ENCODE measurements at places on chromosomes 11 and 22. TPM values are rescaled to one million over a fixed set of nuclear protein-coding genes. Genes with fewer than 3 reads are reported as not detected.

The TNKS1BP1 gene
- total RNA-seq, result 95.6 TPM

DNA sequence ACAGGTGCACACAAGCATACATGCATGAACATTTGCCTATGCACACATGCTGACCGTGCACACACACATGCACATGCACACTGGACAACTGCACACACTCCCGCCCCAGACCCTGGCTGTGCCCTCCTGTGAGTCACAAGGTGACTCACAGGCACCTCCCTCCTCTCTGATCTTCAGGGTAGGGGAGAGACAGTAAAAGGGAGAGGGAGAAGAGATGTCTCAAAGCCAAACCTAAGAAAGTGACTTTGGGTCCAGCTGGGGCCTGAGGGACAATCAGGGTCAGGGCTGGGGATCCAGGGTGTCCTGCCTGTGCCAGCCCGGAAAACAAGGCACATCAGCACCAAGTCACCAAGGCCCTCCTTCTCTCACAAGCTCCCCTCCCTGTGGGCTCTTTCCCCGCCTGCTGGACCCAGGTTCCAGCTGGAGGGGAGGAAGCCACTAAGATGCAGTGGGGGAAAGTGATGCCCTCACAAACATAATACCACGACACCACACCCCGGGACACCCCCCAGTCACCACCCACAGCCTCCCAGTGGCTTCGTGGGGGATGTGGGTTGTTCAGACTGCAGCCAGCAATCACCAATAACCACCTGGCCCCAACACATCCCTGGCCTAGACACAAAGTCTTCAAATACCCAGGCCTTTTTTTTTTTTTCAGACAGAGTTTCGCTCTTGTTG is 39.3 kb downstream of the PDGFB start:
- ATAC-seq, result peak; percentile 18

The DLAT gene
- 29.0 TPM for total RNA-seq

- no peak for ATAC-seq
These were observed 942 bp upstream of the RPS6KA4 start for GRCh38 chr11:64357904-64358535.

DNA sequence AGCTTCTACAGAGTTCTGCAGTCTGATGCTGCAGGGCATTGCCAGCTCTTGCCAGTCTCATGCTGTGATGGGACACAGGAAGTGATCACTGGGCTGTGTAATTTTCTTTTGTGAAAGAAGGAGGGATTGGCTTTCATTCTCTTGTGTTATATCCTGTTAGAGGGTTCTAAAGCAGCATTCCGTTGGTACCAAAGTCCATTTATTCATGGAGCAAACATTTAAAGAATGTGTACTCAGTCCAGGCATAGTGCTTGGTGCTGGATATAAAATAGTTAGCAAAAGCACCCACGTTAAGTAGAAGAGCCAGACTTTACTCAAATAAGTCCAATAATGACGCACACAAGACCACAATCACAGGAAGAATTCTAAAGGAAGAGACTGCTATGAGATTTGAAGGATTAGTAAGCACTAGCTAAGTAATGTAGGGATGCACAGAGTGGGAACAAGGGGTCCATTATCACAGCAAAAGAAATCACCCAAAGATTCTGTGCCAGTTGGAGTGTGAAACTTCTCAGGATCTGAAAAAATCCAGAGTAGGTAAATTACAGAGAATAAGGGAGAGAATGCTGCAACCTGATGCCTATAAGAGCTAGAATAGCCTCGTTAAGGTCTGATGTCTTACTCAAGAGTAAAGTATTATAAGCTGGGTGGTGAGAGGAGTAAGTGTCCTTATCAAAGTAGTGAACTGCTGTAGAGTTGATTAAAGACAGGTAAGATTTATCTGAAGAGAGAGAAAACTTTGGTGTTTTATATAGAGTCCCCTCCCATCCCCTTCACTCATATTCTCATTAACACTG is 728.3 kb downstream of the METTL15 start:
- no peak for ATAC-seq

DNA sequence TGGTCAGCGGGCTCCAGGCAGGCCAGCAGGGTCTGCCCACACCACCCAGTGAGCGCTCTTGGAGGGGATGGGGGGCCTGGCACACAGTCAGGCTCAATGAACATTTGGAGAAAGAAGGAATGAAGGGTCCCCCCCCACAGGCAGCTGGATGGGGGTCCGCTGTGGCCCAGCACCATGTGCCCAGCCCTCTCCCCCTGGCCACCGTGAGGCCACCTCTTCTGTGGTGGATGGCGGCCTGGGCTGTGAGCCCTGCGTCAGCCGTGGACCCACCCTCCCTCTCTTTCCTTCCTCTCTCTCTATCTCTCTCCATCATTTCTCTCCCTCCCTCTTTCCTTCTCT is 35.1 kb upstream of the MUC5AC start:
- ATAC-seq, result no peak

GRCh38 chr11:97982512-97982911 is 1038.2 kb upstream of the CNTN5 start:
- ATAC-seq, result no peak

- no peak for ATAC-seq
These were observed 73.0 kb upstream of the VPREB1 start for GRCh38 chr22:22171357-22172218.

The SMC1B gene
- total RNA-seq, result not detected

The NRGN gene
- 0.66 TPM for total RNA-seq

- no peak for ATAC-seq
These were observed 45.9 kb upstream of the RTL6 start for GRCh38 chr22:44543781-44544477.

The OR52N4 gene
- not detected for total RNA-seq

GRCh38 chr11:100105982-100106358 is 581.1 kb upstream of the ARHGAP42 start:
- ATAC-seq, result no peak

GRCh38 chr11:134082990-134083389 is 14.1 kb downstream of the JAM3 start:
- ATAC-seq, result no peak

DNA sequence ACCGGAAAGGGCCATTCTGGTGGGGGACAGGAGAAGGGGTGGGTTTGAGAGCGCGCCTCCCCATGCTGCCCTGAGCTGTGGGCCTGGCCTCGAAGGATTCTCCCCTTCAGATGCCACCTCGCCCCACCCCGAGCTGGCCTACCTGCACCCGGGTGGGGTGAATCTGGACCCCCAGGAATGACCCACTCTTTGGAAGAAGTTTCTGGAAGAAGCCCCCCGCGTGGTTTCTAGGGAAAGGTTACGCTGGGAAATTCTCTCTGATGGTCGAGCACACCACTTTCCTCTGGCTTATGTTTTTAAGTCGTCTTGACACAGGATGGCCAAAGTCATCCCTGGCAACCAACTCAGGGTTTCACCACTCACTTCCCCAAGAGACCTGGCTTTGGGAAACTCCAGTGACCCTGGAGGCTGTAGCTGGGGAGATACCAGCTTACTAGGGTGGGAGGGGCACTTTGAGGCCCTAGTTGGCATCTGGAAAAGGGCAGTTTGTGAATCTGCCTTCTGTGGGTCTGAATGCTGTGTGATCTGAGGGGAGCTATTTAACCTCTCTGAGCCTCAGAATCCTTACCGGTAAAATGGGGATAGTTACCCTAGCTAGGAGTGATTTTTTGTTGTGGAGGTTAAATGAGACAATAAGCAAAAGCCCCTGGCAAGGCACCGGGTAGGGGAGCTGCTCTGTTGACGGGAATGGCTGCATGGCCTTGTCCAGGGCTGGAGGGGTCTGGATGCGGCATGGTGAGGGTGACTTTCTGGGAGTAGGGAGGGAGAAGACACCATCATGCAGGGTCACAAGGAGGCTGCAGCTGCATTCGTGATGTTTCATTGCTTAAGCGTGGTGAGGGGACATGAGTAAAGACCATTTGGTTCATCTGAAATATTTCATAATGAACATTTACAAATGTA is 45.3 kb upstream of the ACCSL start:
- ATAC-seq, result no peak

GRCh38 chr11:46364056-46364455 is 16.8 kb downstream of the DGKZ start:
- no peak for ATAC-seq

DNA sequence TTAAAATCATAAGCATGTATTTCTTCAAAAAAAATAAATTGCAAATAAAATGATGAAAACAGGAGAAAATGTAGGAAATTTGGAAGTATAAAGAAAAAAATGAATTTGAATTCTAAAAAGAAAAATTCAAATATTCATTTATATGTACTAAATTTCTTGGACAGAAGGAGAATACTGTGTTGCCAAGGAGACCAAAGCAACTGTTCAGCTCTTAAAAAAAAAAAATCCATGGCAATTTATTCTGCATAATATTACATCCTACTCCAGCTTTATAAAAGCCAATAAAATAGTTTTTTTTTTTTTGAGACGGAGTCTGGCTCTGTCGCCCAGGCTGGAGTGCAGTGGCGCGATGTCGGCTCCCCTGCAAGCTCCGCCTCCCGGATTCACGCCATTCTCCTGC is 6.0 kb downstream of the PGM2L1 start:
- no peak for ATAC-seq

GRCh38 chr11:16923987-16924386 is 90.2 kb downstream of the PLEKHA7 start:
- no peak for ATAC-seq

DNA sequence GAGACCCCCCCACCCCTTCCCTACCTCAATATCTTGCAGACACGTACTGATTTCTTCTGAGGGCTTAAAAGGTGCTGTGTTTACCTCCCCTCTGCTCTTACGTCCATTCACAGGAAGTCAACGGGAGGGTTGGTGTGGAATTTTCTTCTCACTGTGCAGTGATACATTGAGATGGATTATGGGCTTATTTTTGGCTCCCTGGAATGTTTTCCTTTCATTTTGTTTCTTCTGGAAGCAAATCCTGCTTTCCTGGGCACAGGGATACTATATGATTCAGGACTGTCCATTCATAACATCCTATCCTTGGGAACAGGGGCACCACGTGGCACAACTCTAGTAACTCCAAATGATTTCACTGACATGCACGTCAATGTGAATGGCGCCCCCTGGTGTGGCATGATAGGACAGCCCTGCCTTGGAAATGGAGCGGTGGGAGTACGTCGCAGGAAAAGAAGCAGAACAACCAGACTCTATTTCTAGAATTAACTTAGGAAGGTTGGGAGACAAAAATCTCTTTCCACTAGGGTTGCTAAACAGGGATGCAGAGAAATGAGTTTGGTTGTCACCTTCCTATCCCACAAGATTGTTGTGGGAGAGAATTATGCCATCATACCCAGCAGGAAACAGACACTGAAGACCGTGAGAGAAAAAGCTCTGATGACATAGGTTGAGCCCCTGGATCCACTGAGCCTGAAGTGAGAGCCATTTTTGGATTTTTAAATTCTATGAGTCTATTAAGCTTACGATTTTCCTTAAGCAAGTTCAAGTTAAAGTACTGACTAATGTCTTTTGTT is 146.5 kb upstream of the RAG2 start:
- ATAC-seq, result peak; percentile 44

DNA sequence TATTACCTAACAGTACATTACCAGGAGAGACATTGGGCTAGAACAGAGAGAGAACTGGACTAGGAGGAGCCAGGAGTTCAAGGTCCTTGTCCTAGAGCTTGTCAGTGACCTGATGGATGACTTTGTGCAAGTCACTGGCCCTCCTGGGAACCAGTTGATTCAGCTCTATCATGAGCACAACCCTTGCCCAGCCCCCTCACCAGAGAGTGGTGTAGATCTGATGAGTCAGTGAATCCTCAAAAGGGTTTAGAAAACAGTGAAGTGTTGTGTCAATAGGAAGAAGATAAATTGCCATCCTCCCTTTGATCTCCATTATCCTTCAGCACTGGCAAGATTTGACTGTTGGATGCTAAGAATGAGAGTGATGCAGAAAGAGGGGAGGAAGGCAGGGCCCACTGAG is 24.3 kb downstream of the NEU3 start:
- no peak for ATAC-seq

The LRRC32 gene
- total RNA-seq, result 37.6 TPM

- no peak for ATAC-seq
These were observed 25.3 kb upstream of the FCHSD2 start for GRCh38 chr11:73167363-73167954.

DNA sequence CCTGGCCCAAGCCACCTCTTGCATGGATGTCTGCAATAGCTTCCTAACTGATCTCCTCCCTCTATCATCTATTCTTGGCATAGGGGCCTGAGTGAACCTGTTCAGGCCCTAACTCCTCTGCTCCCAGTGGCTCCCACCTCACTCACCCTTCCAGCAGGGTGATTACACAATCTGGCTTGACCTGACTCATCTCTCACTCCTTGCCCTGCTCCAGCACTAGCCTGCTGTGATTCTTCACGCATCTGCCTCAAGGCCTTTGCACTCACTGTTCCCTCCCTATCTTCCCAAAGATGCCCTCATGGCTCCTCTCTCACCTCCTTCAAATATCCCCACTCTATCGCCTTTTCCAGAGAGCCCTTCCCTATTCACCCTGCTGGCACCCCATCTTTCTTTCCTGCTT is 10.5 kb downstream of the SCN4B start:
- ATAC-seq, result no peak

- no peak for ATAC-seq
These were observed 40.8 kb downstream of the MAP6 start for GRCh38 chr11:75627906-75628668.

GRCh38 chr11:76947190-76947589 is 86.5 kb downstream of the ACER3 start:
- no peak for ATAC-seq

The CCDC81 gene
- not detected for total RNA-seq

DNA sequence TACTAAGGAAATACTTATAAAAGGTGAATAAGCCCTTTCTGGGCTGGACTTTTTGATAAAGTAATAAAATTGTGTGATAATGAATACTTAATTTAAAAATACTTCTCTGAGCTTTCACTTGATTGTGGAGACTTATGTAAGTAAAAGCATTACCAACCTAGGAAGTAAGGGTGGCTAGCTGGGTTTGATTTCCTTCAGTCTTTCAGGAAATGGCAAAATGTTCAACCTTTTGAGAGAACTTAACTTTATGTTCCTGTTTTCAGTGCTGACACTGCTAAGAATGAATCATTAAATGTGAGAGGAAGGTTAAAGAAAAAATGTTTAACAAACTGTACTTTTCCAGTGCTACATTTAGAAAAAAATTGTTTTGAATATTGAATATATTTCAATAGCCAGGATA is 900.3 kb downstream of the METTL15 start:
- no peak for ATAC-seq

DNA sequence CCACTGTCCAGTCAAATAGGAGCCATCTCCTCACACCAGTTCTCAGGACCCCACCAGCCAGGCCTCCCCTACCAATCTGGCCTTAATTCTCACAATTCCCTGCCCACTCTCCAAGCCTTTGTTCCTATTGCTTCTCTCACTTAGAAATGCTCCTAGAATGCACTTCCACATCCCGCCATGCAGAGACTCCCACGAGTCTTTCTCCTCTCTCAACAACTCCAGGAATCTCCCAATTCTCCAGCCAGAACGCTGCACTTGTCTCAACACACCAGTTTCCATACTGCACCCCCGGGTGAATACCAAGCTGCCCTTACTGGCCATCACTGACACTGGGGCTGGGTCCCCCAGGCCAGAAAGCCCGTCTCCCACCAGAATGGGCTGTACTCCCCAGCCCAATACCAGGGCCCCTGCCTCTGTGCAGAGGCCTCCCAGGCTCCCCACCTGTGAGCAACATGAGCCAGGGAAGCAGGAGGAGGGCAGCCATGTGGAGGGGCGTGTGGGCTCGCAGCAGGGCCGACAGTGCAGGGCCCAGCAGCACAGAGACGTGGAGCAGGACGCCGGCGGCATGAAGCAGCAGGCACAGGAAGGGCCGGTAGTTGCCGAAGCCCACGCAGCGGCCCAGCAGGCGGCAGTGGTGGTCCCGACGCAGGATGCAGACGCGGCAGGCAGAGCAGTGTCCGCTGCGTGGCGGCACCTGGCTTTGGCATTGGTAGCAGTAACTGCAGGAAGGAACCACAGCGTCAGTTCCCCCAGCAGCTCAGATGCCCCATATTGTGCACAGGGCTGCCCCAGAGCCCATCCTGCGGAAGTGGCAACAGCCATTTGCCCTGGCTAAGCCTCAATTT is 2.4 kb downstream of the ZDHHC24 start:
- no peak for ATAC-seq

Data from gastroesophageal sphincter (tissue), 4 donors.